ENCODE measurements at places on chromosomes 7 and 10. TPM values are rescaled to one million over a fixed set of nuclear protein-coding genes. Genes with fewer than 3 reads are reported as not detected.

CALML3 gene
- total RNA-seq: not detected

FGL2 gene
- 3.1 TPM for total RNA-seq

PLXNA4 gene
- total RNA-seq: 6.5 TPM

EBLN1 gene
- total RNA-seq: not detected

ANKRD30A gene
- total RNA-seq: not detected

SLC13A1 gene
- total RNA-seq: not detected

C10orf67 gene
- total RNA-seq: not detected

MRLN gene
- total RNA-seq: not detected

SLIT1 gene
- 0.29 TPM for total RNA-seq

DNA sequence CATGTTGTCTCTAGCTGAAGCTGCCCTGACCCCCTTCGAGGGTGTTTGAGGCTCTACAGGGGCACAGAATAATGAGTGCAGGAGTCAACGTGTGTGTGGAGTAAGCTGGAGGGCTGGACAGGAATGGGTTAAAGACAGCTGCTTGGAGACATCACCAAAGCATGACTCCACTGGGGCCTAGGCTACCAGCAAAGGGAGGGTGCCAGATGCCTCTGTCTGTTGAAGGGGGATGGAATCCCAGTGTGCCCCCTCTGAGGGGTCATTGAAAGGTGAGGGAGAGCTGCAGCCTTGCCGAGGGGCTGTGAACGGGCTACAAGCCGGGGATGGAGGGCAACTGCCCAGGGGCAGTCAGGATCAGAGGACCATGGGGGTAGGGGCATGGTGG, 51.7 kb upstream of the PODXL start:
- no peak for DNase-seq

GRCh38 chr10:97891497-97892167, 42.0 kb downstream of the GOLGA7B start:
- no peak for DNase-seq

DNA sequence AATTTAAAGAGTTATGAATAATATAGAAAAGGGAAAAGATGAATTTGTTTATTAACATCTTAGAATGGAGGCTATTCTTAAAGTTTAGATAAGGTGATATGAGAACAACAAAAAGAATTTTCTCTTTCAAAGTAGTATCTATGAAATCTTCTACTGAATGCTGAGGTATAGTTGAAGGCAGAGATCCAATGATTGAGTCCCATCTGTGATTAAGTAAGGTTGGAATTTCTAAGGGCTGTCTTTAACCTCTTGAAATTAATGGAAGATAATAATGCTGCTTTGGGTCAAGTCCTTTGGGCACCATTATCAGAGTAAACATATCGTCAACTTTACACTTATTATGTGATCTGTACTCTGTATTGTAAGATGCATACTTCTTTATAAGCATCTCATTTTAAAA, 307.9 kb downstream of the PRKG1 start:
- no peak for DNase-seq

DNA sequence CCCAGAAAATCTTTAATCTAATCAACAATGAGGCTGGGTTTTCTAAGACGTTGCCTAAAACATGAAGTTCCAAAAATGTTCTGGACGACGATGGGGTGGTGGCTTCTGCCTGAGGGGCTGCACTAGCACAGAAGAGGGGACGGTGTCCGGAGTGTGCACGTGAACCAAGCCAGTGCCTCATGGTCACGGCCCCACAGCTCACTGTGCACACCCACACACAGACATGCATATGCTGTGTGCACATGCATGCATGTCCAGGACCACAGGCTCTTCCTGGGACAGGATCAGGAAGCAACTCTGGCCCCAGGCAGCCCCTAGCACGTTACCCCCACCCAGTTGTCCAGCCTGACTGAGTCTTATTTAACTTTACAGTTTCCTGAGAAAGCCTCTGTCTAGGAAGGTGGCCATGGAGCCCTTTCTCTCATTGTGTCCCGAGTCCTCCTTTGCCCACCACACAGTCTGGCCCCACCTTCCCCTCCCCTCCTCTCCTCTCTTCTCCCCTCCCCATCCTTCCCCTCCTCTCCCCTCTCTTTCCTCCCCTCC, 100.8 kb downstream of the DNAJB6 start:
- no peak for DNase-seq

DNA sequence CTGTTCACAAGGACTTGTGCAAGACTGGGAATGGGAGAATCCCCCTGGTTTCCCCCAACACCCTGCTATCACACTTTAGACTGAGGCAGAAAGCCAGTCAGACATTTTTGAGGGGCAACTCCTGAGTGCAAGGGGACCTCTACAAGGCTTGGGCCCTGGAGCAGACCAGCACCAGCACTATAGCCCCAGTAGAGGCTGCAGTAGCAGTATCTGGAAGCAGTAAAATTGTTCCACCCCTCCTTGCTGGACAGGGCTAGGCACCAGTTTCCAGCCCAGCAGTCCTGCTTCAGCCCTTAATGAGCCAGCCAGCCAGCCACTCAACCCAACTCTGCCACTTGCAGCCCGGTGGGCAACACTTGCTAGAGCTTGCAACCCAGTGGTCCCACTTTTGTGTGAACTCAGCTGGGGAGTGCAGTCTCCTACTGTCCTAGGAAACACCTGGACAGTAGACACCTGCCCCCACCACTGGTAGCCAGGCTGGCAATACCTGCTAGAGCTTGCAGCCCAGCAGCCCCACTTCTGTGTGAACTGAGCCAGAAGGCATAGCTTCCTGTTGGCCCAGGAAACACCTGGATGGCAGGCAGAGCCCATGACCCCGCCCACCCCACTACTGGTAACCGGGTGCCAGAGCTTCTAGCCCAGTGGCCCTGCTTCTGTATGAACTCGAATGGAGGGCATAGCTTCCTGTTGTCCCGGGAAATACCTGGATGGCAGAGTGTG, 65.0 kb downstream of the FBXL13 start:
- DNase-seq: no peak

GRCh38 chr7:98174334-98175259, 36.6 kb upstream of the BHLHA15 start:
- no peak for DNase-seq
